Thyroid gland (tissue), 4 donors: ENCODE measurements at places on chromosomes 5 and 9. TPM values are rescaled to one million over a fixed set of nuclear protein-coding genes. Genes with fewer than 3 reads are reported as not detected.

TAF11L5 gene
- not detected for total RNA-seq

FOXD4L6 gene
- total RNA-seq: not detected

GABRA1 gene
- total RNA-seq: not detected

GRCh38 chr5:168879929-168880328, 300.8 kb upstream of the PANK3 start:
- no peak overlapping the region for H3K4me3 ChIP-seq
- H3K27me3 ChIP-seq: no peaks in the 10 kb centered on the region
- peak overlapping the region; percentile 85 for H3K27ac ChIP-seq
- no peaks in the 10 kb centered on the region for H3K36me3 ChIP-seq
- peaks cover 51% of the 10 kb centered on the region for H3K4me1 ChIP-seq

GRCh38 chr5:89536020-89536419, 653.0 kb upstream of the MEF2C start:
- H3K36me3 ChIP-seq: no peaks in the 10 kb centered on the region
- no peak overlapping the region for H3K4me3 ChIP-seq
- no peak for DNase-seq
- no peak overlapping the region for H3K27ac ChIP-seq
- no peaks in the 10 kb centered on the region for H3K27me3 ChIP-seq

- peak; percentile 12 for DNase-seq
- no peaks in the 10 kb centered on the region for H3K36me3 ChIP-seq
- no peak overlapping the region for H3K27ac ChIP-seq
- no peaks in the 10 kb centered on the region for H3K27me3 ChIP-seq
Measured at GRCh38 chr5:159444441-159445082, 114.3 kb upstream of the IL12B start.

- no peaks in the 10 kb centered on the region for H3K4me1 ChIP-seq
- H3K4me3 ChIP-seq: no peak overlapping the region
- no peak for DNase-seq
- no peaks in the 10 kb centered on the region for H3K27me3 ChIP-seq
- H3K27ac ChIP-seq: no peak overlapping the region
- H3K36me3 ChIP-seq: no peaks in the 10 kb centered on the region
Measured at GRCh38 chr5:44332285-44332971, 56.8 kb downstream of the FGF10 start.

DNA sequence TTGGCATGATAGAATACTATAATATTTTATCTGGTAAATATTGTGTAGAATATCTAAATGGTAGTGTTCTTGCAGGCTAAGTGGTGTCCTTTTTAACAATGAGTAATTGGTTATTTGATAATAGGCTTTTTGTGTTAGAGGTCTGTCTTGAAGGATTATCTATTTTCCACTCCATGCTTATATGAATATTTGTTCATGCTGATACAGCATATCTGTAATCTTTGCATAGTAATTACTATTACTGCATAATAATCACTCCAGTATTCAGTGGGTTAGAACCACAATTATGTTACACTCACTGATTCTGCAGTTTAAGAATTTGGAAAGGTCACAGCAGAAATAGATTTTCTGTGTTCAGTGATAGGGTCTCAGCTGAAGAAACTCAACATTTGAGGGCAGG, 1229.9 kb downstream of the MAT2B start:
- no peak for DNase-seq
- H3K4me1 ChIP-seq: no peaks in the 10 kb centered on the region
- no peaks in the 10 kb centered on the region for H3K36me3 ChIP-seq
- H3K27ac ChIP-seq: no peak overlapping the region
- H3K27me3 ChIP-seq: no peaks in the 10 kb centered on the region
- no peak overlapping the region for H3K4me3 ChIP-seq
